Esophagus squamous epithelium (tissue), 5 donors: ENCODE measurements at places on chromosomes 2 and 18.

GRCh38 chr2:189540551-189540950, 40.0 kb downstream of the SLC40A1 start:
- no peak for DNase-seq

DNA sequence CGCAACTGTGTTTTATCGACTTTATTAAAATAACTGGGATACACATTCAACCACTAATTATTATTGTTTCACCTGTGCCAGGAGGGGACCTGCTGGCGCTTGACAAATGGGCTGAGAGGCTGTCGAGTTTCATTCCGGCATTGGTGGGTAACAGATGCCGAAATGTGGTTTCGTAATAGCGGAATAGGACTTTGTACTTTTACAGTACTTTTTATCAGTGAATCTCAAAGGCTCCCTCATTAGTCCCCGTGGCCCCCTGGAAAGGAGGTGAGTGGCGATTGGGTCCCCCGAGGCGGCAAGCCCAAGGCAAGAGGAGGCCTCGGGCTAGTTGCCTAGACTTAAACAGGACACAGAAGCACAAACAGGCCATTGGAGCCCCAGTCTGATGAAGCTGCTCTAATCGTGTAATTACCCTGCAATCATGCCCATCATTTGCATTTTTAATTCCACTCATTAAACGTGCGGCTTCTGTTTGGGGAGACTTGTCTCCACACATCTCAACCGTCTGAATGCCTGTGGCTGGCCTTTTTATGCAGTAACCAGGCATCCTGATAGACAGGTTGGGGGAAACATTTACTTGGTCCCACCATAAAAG, 193.2 kb downstream of the INO80D start:
- no peak for DNase-seq

GRCh38 chr2:236871500-236872001, 214.1 kb upstream of the COPS8 start:
- no peak for DNase-seq

DNA sequence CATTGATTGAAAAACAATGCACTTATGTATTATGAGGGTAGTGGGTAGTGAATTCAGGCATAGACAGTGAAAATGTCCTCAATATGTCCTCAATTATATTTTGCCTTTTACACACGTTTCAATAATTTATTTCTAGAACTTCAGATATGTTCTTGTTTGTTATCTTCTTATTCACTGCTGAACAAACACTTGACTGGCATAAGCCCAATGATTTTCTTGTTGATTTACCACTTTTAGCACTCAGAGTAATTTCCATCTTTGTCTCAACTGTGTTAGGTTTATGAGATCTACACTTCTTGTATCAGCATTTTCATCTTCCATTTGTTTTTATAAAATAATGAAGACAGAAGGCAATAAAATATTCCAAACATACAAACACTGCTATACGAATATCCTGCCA, 61.8 kb upstream of the DCC start:
- no peak for DNase-seq

- DNase-seq: no peak
These were observed 1106.6 kb upstream of the FAM98A start for GRCh38 chr2:34705551-34706247.

GRCh38 chr2:229714736-229715541, 584 bp upstream of the DNER start:
- no peak for DNase-seq

GRCh38 chr2:70947556-70948184, 12.0 kb downstream of the ATP6V1B1 start:
- DNase-seq: no peak

DNA sequence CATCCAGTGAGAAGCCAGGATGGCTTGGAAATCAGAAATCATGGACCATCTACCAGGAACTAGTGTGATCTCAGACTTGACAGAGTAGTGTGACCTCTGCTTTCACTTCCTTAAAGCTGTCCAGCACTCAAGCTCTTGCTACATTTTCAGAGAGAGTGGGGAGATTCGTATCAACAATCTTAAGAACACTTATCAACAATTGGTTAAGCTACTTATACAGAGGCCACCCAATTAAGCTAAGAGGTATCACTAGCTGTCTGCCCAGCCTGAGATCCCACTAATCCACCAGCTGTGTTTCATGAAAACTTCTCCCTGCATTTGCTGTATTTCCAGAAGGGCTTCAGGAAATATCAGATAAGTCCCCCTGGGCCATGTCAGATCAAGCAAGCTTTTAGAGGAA, 4.2 kb downstream of the RPRM start:
- DNase-seq: no peak

GRCh38 chr18:73893880-73894279, 253.8 kb downstream of the FBXO15 start:
- no peak for DNase-seq

GRCh38 chr2:134324430-134324829, 70.6 kb downstream of the MGAT5 start:
- no peak for DNase-seq

GRCh38 chr2:237604960-237605359, 14.4 kb upstream of the RAB17 start:
- DNase-seq: no peak

GRCh38 chr2:206260188-206261012, 14.1 kb upstream of the ZDBF2 start:
- no peak for DNase-seq

DNA sequence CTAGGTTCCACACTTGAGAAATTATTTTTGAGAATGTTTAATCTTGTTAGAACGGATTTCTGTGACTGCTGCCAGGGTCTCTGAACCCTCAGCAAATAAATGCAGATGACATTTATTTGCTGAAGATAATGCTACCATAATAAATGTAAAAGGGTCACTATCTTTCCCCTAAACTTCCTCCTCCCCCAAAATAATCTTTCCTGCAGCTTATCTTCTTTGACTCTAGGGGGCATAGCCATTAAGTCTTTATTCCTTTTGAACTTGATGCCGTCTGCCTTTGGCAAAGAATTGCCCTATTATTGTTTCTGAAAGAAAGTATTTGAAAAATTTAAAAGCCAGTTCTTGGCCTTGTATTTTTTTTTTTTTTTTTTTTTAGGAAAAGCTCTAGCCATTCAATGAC, 63.6 kb upstream of the ACSL3 start:
- DNase-seq: no peak

- DNase-seq: no peak
These were observed 988 bp upstream of the KCNE4 start for GRCh38 chr2:223050900-223051504.

- DNase-seq: no peak
These were observed 142.0 kb downstream of the ASB1 start for GRCh38 chr2:238568455-238569440.

DNA sequence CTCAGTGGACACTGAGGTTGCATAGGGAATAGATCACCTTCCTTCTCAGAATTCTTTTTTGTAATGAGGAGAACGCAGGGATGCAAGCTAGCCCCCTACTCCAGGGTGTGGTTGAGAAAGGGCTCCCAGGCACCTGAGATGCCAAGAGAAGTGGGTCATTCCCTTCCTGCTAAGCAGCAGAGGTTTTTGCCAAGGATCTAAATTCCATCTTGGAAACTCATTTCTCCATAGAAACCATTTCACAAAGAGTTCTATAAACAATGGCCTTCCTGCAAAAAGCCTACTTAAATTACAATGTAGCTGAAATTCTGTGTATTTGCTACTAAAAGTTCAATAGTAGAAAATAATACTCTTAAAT, 3.7 kb upstream of the PPP3R1 start:
- DNase-seq: no peak

GRCh38 chr2:55418512-55419232, 984 bp downstream of the CCDC88A start:
- DNase-seq: no peak

DNA sequence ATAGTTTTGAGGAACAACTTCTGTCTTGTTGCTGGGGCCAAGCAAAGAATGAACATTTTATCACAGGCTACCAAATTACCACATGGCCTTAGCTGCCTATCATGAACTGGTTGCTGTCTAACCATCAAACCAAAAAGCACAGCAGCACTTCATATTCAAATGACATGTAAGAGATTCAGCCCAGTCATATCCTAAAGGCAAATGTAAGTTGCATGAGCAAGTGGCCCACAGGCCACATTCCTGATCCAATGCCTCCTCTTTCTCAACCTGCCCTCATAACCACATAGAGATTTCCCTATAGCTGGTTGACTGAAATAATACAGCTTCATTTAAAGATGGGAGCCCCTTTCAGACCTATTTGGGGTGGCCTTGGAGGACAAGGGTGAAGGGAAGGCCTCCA, 572.3 kb downstream of the IRS1 start:
- no peak for DNase-seq

GRCh38 chr2:149145314-149146295, 107.1 kb downstream of the LYPD6B start:
- DNase-seq: no peak

- no peak for DNase-seq
These were observed 65.9 kb upstream of the RPL31 start for GRCh38 chr2:100936070-100936741.

- no peak for DNase-seq
These were observed 78.6 kb downstream of the VAPA start for GRCh38 chr18:9992300-9992972.

DNA sequence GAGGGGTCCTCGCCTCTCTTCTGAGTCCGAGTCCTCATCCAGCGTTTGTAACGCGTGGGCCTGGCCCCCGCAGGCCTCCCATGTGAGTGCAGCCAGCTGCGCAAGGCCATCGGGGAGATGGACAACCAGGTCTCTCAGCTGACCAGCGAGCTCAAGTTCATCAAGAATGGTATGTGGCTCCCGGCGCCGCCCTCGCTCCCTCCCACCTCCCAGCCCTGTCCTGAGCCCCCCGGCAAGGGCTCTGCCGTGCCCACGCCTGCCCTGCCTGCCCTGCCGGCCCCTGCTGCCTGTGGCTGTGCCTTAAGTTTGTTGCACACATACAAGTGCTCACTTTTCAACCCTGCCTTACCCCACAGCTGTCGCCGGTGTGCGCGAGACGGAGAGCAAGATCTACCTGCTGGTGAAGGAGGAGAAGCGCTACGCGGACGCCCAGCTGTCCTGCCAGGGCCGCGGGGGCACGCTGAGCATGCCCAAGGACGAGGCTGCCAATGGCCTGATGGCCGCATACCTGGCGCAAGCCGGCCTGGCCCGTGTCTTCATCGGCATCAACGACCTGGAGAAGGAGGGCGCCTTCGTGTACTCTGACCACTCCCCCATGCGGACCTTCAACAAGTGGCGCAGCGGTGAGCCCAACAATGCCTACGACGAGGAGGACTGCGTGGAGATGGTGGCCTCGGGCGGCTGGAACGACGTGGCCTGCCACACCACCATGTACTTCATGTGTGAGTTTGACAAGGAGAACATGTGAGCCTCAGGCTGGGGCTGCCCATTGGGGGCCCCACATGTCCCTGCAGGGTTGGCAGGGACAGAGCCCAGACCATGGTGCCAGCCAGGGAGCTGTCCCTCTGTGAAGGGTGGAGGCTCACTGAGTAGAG, 14.4 kb upstream of the ALLC start:
- no peak for DNase-seq
